ENCODE measurements at places on chromosomes 6 and 20.

DNA sequence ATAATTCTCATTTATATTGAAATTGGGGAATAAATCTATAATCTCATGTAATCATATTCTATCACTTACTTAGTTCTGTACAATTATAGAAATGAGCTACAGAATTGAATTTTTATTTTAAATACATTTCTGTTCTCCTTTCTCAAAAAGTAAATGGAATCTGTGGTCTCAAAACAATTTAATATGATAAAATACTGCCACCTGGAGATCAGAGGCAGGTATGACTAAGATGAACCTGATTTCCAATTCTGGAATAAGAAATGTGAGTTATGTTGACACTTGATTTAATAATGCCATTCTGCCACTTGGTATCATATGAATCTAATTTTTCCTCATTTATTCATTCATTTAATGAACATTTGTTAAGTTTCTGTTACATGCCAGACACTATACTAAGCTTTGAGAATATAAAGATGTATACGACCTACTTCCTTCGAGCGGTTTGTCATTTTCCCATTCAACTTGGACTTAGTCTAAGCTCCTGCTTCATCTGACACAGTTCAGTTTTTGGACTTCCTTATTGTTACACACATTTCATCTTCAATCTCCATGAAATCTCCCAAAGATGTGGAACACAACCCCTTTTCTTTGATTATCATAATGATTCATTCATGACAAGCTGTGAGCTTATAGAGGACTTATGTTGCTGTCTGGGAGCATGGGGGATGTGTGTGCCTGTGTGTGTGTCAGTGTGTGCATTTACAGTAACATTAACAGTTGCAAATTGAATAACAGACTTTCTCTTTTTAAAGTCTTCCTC lies 7.5 kb upstream of the CCDC28A start:
- DNase-seq, result peak; percentile 6

DNA sequence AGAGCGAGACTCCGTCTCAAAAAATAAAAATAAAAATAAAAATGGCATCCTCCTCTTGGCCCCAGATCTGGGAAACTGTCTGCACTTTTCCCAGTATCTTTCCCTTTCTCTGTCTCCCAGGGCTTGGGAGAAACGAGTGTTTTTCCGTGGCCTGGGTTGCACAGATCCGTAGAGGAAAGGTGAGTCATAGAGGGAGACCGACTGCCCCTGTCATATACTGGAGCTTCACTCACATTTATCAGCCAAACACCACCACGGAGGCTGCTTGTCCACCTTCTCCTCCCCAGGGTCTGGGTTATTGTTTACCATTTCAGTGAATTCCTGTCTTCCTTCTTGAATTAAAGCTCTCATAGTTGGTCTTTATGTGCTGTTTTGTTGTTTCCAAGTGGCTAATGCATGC lies 31.9 kb upstream of the EIF2S2 start:
- no peak for DNase-seq

DNA sequence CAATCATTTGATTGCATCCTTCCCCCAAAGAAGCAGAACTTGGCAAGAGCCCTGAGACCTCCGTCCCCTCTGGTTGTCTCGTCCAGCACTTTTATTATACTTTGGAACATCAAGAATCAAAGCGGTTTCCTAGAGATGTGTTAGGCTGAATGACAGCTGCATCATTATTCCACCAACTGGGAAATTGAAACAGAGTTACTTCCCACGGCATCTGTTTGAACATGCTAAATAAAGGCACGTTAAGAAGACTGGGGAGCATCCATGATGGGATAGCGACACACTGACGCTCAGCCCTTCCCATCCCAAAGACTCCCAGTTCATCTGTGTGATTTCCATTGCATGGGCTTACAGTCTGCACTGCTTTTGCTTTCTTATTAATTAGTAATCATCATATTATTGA lies 147.8 kb downstream of the TBC1D7 start:
- DNase-seq, result no peak

DNA sequence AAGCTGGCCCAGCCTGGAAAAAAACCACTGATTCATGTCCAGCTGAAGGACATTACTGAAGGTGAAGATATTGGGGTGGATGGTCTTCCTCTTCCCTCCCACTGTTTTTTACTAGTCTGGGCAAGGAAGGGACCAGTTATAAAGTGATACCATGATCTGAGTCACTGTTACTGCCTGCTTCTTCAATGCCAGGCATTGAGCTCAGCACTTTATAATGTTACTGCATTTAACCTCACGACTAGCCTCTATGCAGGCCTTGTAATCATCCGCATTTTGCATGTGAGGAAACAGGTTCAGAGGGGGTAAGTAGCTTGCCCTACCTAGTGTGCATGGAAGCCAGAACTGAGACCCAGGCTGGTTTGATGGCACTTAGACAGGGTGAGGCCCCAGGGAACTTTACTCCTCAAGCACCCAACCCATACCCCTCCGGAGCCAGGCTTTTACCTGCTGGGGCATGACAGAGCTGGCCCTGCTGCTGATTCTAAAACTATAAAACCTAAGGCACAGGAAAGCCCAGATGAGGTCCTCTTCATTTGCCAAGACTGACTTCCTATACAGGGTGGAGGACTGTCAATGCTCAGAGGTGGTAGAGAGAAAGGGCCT lies 11.0 kb upstream of the KCNK5 start:
- DNase-seq, result no peak

GRCh38 chr6:112841553-112842329 lies 494.6 kb downstream of the RFPL4B start:
- DNase-seq, result no peak

DNA sequence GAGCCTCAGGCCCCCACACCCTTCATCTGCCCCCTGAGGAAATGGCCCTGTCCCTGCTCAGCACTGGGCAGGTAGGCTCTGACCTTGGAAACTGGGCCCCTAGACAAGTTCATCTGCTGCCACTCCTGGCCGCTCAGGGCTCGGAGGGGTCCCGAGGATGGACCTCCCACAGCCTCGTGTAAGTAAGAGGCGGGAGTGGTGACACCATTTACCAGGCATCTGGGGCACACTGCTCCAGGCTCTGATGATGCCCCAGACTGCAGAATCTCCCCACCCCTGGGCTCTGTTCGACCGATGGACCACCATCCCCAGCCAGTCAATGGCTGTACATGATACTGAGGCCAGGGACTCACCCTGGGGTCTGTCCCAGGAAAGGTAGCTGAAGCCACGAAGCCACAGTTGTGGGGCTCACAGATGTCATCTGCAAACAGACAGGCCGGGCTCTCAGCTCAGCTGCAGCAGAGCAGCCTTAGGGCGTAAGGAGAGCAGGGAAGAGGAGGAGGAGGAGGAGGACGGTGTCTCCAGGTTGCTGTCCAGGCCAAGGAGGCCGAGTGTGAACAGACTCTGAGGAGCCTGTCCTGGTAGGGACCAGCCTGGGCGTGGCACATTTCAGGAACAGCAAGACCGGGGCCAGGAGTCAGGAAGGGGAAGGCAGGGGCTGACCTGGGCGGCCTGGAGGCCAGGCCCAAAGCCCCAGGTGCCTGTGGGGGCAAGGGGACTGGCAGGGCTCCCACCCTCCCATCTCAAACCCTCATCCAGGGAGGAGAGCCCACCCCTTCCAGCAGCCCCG lies 300.4 kb downstream of the TAF4 start:
- no peak for DNase-seq

GRCh38 chr20:51802170-51802751 lies at the start of gene SALL4:
Gene SALL4, minus strand, starts transcription at chr20:51802521. Its CDS starts 113 bp downstream, at chr20:51802408.
- no peak for DNase-seq

- DNase-seq, result no peak
Observed at GRCh38 chr20:8132484-8133309, 631 bp downstream of the PLCB1 start.

DNA sequence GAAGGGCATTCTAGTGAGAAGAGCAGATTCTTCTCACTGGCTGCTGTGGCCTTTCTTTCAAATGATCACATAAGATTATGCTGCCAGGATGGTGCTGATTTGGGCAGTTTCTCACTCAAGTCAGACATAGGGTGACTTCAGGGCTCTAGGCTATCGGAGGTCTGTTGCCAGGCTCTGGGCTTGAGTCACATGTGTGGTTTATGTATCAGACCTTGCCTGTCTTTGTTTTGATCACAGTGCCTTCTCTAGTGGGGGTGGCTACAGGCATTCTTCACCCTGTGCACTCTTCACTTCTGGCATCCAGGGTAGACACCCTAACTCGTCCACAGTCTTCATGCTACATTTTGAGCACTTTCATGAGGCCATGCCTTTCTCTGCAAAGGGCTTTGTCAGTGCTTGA lies 823.7 kb upstream of the MAN1A1 start:
- no peak for DNase-seq

DNA sequence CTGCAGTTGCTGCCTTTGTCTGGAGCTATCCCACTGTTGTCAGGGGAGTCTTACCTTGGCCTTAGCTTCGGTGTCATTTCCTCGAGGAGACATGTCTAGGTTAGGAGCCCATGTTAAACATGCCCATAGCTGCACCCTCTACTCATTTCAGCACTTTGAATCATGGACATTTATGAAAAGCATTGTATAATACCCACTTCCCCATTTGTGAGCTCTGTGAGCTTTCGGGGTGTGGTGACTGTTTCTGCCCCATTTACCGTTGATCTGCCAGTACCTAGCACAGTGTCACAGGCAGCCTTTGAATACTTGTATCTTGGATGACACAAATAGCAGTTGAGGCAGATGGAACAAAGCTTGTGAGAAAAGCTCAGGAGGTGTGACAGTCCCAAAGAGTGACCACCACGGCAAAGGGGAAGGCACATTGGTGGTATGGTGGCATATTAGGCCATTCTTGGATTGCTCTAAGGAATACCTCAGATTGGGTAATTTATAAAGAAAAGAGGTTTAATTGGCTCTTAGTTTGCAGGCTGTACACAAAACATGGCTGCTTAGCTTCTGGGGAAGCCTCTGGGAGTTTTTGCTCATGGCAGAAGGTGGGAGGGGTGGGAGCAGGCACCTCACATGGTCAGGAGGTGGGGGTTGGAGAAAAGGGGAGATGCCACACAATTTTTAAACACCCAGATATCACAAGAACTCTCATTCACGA lies 42.0 kb downstream of the JARID2 start:
- no peak for DNase-seq

- no peak for DNase-seq
Observed at GRCh38 chr6:55438203-55438602, 110.9 kb downstream of the GFRAL start.

DNA sequence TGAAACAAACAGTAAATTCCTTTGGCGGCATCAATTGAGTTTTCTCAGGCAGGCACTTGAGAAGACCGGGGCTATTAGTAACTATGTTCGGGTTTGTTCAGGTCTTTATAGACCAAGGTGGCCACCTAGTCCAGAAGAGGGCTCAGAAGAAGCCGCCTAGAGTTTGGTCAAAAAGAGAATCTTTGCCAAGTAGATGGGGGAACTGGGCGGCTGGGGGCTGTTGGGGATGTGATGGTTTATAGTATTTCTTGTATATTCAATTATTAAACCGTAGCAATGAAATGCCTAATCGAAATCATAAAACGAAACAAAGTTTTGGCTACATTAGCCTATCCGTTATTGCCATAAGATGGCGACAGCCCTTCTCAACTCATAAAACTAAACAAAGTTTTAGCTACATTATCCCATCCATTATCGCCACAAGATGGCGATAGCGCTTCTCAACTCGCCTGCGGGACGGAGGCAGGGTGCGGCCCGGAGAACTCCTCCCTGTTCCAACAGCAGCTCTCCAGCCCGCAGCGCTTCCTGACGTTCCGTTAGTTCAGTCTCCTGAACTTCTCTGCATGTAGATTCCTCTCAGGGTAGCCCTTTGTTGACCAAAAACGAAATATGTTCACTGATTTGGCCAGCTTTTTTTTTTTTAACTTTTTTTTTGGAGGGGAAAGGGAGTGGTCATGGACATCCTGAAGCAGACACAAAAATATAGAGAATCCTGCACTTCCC lies 120.5 kb upstream of the PRSS16 start:
- peak; percentile 83 for DNase-seq

- no peak for DNase-seq
Observed at GRCh38 chr6:5671601-5672559, 334.8 kb downstream of the NRN1 start.

- no peak for DNase-seq
Observed at GRCh38 chr20:42406826-42407225, 782.9 kb downstream of the PTPRT start.

DNA sequence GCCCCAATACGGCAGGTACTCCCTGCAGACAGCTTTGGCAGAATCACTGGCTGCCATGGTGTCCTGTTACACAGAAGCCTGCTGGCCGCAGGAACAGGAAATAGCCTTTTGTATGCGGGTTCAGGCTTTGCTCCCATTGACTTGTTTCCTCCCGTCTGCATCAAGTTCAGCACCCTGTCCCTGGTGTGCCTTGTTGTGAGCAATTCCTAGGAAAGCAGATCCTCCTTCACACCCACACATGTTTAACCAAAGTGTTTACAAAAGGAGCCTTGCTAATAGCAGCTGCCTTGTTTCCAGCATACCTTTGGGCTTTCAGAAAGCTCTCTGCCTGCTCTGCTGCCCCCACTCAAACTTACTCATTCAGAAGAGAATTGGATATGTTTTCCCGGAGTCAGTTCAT lies 127.2 kb upstream of the SUPT3H start:
- no peak for DNase-seq

DNA sequence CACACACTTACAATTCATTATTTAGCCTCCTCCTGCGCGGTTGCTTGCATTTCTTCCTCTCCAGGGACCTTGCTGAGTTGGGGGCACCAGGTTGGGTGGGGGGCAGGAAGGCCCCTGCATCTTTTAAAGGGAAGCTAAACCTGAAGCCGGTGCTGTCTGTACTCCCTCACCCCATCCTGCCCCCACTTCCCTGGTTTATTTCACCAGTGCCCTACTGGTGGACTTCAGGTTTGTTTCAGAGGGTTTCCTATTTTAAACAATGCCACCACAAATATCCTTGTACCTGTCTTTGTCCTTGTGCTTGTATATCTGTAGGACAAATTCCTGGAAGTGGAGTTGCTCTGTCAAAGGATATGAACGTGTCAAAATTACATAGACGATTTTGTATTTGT lies 21.0 kb downstream of the PTK7 start:
- DNase-seq, result no peak
